ENCODE measurements at places on chromosomes 4 and X.

GRCh38 chr4:145535202-145535601 is 53.5 kb downstream of the SMAD1 start:
- no peak for DNase-seq

GRCh38 chr4:133839326-133839725 is 362.3 kb downstream of the PABPC4L start:
- no peak for DNase-seq

GRCh38 chr4:115970859-115971258 is 857.4 kb upstream of the NDST4 start:
- DNase-seq, result no peak

GRCh38 chr4:137471461-137471860 is 60.8 kb downstream of the PCDH18 start:
- DNase-seq, result no peak

- no peak for DNase-seq
Measured at GRCh38 chr4:67109276-67109675, 436.0 kb downstream of the CENPC start.

Data from stimulated activated CD8-positive, alpha-beta memory T cell treated with anti-CD3 and anti-CD28 coated beads, Interleukin-15, amount 100 ng/mL, for 48 hours (primary cell).